ENCODE measurements at places on chromosomes 3 and 15. TPM values are rescaled to one million over a fixed set of nuclear protein-coding genes. Genes with fewer than 3 reads are reported as not detected.

Gene SAMD7
- not detected for total RNA-seq

Gene SH2D7
- total RNA-seq: not detected

DNA sequence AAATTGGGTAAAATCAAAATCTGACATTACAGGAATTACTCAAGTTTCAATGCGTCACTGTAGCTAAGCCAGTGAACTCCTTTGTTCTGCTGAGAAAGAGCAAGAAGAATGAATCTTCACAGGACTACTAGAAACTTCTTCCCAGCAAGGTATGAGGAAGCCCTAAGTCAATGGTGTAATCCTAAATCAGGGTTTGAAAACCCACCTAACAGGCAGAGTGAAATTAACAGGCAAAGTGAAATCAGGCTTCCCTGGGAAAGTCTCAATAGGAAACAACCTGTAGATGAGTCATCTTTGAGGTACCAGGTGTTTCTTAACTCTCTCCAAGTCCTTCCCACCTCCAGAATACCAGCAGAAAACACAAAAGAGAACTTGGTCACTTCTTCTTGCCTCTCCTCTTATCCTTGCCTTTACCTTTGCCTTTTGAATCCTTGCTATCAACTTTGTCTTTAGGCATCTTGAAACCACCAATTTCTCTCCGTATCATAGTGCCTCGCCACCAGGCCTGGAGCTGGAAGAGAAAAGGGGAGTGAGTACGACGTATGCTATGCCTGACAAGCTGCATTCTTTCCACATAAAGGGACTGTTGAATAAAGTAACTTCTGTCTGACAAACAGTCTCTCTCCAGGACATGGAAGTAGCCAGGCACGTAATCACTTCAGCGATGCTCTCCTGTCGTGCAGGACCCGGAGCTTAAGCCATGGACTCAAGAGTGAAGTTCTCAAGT is 60.6 kb upstream of the RPL35A start:
- H3K27me3 ChIP-seq: no peaks in the 10 kb centered on the region
- no peak overlapping the region for H3K4me3 ChIP-seq
- no peak overlapping the region for H3K27ac ChIP-seq

- H3K4me3 ChIP-seq: no peak within 1 kb of the TSS
- no peak for DNase-seq
- no peak within 1 kb of the TSS for H3K27ac ChIP-seq
- no peaks in the 10 kb centered on the region for H3K36me3 ChIP-seq
- H3K27me3 ChIP-seq: peaks cover 3% of the 10 kb centered on the region
- no peaks in the 10 kb centered on the region for H3K4me1 ChIP-seq
Observed at GRCh38 chr3:54928046-54928770, at the start of gene LRTM1. Gene LRTM1 (minus strand): TSS chr3:54928059. CDS start chr3:54927911, 148 bp downstream.

Gene CLDN1
- 41.4 TPM for total RNA-seq

GRCh38 chr15:100642950-100643338 is 40.6 kb downstream of the ASB7 start:
- no peak overlapping the region for H3K4me3 ChIP-seq
- H3K27me3 ChIP-seq: no peaks in the 10 kb centered on the region
- peaks cover 1% of the 10 kb centered on the region for H3K36me3 ChIP-seq
- DNase-seq: no peak

Measured in osteocyte (in vitro differentiated cells).